ENCODE measurements at places on chromosomes 7 and 10.

DNA sequence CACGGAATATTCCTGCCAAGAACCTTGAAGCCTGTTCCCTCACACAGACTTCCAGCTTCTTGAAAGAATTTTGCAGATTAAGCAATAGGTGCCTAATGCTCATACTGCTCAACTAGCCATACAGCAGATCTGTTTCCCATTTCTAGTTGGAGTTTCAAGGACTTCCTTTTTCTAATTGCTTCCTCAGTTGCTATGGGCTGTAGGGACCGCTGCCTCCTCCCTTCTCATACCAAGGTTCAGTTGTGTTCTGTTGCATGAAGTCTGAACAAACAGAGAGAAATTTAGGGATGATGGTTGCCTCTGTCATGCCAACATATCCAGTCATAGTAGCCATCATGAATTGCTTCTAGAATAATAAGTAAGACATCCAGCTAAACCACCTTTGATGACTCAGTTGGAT, 6.8 kb downstream of the ITGA8 start:
- DNase-seq = no peak

GRCh38 chr7:153370092-153370491, 610.5 kb downstream of the ACTR3B start:
- DNase-seq = no peak

DNA sequence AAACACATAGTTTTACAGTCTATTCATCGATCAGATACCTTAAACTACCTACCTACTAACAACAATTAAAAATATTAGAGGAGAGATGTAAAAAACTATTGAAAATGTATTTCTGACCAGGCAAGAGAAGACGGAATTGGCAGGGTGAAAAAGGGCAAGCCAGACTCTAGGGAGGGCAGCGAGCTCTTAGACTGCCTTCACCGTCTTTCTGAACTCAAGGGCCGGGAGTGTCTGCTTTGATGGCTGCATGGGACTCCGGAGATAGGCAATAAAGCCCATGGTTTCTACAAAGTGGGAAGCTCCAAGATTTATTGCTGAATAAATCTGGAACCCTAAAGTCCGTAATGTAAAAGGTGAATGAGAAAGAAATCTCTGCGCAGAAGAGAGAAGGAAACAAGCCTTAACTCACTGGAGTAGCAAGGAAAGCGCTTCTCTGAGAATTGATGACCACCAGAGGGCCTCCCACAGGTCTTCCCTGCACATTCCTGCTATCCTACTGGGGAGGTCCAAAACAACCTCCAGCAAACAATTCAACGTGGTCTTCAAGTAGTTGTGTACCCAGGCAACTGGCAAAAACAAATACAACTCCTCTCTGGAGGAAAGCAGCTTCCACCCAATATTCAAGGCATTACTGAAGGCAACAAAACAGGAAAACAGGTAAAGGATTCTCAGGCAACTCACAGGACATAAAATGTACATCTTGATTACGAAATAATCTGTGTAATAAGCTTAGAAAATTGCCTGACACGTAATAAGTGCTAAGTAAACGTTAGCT, 181.3 kb downstream of the SDK1 start:
- DNase-seq = no peak

DNA sequence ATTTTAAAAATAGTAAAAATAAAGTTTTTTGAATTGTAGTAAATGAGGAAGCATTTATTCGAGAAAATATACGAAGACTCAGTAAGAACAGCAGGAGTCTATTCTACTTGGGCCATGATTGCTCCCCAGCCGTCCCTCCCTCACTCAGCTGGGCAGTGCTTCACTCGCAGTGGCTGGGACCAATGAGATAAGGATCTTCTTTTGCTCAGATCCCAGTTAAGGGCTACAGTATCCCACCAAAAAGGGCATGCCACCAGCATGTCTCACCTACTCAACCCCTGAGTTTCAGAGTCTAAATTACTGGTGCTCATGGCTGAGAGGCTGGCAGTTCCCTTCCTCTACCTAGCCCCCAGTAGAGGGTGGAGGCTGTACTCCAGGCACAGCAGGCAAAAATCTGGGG, 455.7 kb upstream of the PFKP start:
- no peak for DNase-seq

DNA sequence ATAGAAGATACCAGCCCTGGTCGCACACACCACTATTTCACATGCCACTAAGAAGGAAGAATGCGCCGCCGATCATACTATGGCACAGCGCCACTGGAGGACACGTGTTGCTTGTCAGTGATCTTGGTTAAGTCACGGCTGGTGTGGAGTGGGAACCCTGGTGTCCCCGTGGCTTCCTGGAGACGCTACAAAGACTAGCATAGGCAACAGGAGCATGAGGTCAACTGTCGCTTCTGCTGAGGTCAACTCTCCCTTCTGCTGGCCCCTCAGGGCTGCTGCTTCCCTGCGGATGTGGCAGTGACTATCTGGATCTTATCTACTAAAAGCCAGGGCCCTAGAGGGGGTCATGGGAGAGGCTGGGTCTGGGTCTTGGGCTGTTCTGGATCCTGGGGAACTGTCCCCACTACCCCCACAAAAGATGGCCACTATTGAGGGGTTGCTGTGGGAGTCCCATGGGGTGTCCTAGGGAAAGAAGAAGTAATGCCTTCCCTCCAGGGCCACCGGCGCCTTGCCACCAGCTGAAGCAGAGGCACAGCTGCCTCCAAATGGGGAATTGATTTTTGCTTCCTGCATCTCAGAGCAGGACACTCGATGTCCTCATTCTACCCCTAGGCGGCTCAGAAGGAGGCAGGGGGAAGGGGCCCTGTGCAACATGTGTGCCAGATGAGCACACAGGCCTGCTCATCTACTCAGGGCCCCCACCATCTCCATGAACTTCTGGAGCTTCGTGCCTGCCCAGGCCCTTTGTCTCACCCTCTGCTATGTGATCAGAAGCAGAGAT, 76.6 kb upstream of the PPIF start:
- DNase-seq = no peak

GRCh38 chr10:89327803-89328441, at the start of gene IFIT3:
Gene IFIT3, plus strand, starts transcription at chr10:89327997. Its CDS starts 77 bp downstream, at chr10:89328074.
- no peak for DNase-seq

DNA sequence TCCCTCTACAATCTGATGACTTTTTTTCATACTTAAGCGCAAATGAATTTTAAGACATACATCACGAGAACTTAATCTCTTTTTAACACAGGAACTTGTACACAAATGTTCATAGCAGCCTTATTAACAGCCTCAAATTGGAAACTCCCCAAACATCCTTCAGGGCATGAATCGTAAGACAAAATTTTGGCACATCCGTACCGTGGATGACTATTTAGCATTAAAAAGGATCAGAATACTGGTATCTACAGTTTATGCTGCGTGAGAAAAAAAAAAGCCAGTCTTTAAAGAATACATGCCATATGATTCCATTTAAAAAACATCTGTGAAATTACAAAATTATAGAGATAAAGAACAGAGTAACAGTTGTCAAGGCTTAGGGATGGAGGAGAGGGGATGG, 46.8 kb downstream of the PDE1C start:
- no peak for DNase-seq

- no peak for DNase-seq
These were observed 1.3 kb downstream of the TMEM60 start for GRCh38 chr7:77796960-77797359.

GRCh38 chr7:713488-714230, 12.8 kb upstream of the DNAAF5 start:
- DNase-seq = no peak

GRCh38 chr10:109741712-109742111, 181.6 kb downstream of the XPNPEP1 start:
- DNase-seq = no peak

GRCh38 chr7:157540606-157541294, 203.9 kb downstream of the DNAJB6 start:
- DNase-seq = no peak

DNA sequence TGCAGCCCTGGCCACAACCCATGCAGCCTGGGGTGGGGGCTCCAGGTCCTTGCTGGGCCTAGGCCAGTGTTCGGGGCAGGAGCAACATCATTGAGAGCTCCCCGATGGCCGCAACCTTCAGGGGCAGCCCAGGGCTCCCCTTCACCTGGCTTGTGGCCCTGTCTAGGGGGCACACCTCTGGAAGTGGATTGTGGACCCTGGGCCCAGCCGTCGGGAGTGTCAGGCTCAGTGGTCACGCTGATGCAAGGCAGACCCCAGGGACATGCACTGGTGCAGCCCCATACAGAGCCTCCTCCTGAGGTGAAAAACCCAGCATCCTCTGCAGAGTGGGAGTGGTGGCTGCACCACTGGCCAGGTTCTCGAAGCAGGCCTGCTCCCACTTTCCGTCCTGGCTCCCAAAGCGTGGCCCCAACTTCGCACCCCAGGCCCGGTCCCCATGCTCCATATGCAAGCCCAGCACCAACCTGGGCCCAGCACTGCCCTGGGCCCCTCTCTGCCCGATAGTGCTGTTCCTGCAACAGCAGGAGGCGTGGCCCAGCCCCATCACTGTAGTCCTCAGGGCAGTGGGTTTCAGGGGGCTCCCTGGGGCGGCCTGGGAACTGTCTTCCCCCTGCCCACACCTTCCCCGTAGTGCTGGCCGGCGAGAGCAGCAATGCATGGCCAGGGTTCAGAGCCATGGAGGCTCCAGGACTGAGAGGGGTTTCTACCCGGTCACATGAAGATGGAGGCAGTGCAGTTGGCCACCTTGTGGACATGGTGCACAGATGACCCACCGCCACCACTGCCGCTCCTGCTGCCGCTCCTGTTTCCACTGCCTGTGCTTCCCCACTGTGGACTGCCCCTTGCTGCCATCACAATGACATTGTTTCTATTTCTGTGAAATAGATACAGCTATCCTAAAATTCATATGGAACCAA, 303.9 kb upstream of the NRG3 start:
- DNase-seq = no peak

GRCh38 chr7:24611130-24611529, 37.9 kb downstream of the PALS2 start:
- DNase-seq = no peak

- no peak for DNase-seq
These were observed 567 bp downstream of the KCNH2 start for GRCh38 chr7:150977382-150978125.

DNA sequence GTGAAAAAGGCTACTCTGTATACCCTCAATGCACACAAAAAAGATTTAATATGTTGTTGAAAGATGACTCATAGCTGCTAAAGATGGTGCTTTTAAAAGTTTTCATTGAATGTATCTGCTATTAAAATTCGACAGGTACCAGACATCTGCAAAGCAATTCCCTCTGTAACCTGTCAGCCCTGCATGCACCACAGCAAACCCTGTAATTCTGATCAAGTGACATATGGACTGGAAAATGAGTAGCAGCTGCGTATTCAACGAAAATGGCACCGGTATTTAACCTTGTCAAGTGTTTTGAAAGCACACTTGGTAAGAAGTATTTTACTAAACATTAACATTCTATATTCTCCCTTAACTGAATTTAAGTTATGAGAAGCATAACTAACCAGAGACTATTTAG, 58.2 kb upstream of the PTPRN2 start:
- DNase-seq = no peak

Measured in stimulated activated CD8-positive, alpha-beta memory T cell treated with anti-CD3 and anti-CD28 coated beads, Interleukin-2, amount 100 ng/mL, for 1 hour (primary cell).